ENCODE measurements at places on chromosomes 5 and 9.

GRCh38 chr9:98873951-98874371, 66.5 kb downstream of the GALNT12 start:
- DNase-seq: no peak

- no peak for DNase-seq
Measured at GRCh38 chr9:129919841-129920240, 84.6 kb downstream of the USP20 start.

DNA sequence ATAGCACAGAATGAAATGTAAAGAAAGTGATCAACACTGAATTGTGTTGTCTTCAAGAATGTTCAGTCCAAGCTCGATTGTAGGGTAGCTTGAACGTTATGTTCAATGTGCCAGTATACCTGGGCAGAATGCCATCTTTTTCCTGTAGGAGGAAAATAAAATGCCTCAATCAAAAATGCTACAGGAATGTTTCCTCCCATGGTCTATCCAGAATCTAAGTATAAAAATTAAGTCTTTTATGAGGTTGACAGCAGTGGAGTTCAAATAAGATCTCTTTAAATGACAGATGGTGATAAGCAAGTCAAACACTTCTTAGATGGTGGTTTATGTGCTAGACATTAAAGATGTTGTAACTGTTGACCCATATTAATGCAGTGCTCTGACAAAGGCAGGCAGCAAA, 488.6 kb downstream of the CSNK1G3 start:
- no peak for DNase-seq

DNA sequence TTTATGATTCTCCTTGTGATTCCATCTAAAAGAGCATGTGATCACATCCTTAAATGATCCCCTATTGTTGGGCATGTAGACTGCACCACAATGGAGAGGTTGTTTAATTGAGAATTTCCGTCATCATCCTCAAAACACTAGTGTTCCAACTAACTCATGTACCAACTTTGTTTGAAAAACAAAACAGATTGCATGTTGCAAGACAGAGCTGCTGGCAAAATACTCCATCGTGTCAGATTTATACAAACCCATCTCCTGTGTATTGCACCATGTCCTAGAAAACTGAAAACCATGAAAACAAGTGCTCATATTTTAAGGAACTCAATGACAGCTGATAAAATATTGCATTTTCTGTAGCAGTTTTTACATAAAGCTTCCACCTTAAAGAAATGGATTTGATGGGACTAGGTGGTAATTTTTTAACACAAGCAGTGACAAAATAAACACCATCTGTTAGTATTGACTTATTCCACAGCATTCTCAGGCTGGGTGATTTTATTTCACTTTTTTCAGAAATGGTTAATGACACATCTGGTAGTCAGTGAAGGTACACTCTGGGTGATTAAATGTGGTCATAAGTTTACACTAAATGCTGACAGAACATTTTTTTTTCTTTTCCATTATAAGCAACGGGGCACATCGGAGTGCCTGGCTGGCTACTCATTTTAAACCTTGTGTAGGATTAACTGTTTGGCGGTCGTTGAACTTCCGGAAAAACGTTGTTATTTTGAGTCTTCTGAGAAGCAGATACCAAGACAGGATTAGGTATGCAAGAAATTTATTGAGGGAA, 602.9 kb upstream of the WWC1 start:
- DNase-seq: no peak

- no peak for DNase-seq
Measured at GRCh38 chr9:122050167-122050566, 42.9 kb downstream of the TTLL11 start.

- DNase-seq: no peak
Measured at GRCh38 chr5:124592891-124593290, 153.5 kb downstream of the ZNF608 start.

All from CD4-positive, alpha-beta T cell treated with Interleukin-12 subunit alpha and Interleukin-12 subunit beta, for 1 hour (primary cell).